ENCODE measurements at places on chromosomes 5 and 9. TPM values are rescaled to one million over a fixed set of nuclear protein-coding genes. Genes with fewer than 3 reads are reported as not detected.

The ALDH1B1 gene
- total RNA-seq: 34.5 TPM

The MAP1B gene
- 318 TPM for total RNA-seq

The MCIDAS gene
- total RNA-seq: not detected

The DOCK2 gene
- total RNA-seq: under 0.01 TPM

The BTNL9 gene
- total RNA-seq: not detected

The OSMR gene
- 59.1 TPM for total RNA-seq

The TMEM215 gene
- not detected for total RNA-seq

The GPX3 gene
- 15.5 TPM for total RNA-seq

The FABP6 gene
- total RNA-seq: not detected

The DEPDC1B gene
- total RNA-seq: 32.4 TPM

The GFI1B gene
- total RNA-seq: not detected

The MUSK gene
- total RNA-seq: 0.53 TPM

The PCDHB2 gene
- total RNA-seq: 0.66 TPM

Measured in thoracic aorta endothelial cell (primary cell).